ENCODE measurements at places on chromosomes 12 and 14. TPM values are rescaled to one million over a fixed set of nuclear protein-coding genes. Genes with fewer than 3 reads are reported as not detected.
A peak's percentile ranks its signal among the peaks of the same experiment; 100 is the strongest.

- peak overlapping the region; percentile 54 for H3K27ac ChIP-seq
- DNase-seq = no peak
- no peaks in the 10 kb centered on the region for H3K36me3 ChIP-seq
- H3K4me3 ChIP-seq = no peak overlapping the region
- peaks cover 53% of the 10 kb centered on the region for H3K4me1 ChIP-seq
Observed at GRCh38 chr14:22536853-22537338, 52.1 kb downstream of the DAD1 start.

- H3K4me3 ChIP-seq = no peak overlapping the region
- no peaks in the 10 kb centered on the region for H3K36me3 ChIP-seq
- H3K27ac ChIP-seq = no peak overlapping the region
Observed at GRCh38 chr12:9948606-9949296, 16.6 kb upstream of the CLEC2A start.

GRCh38 chr12:62586850-62587249 is 120.2 kb downstream of the MON2 start:
- no peaks in the 10 kb centered on the region for H3K4me1 ChIP-seq
- no peak overlapping the region for H3K27ac ChIP-seq
- no peak for DNase-seq
- H3K36me3 ChIP-seq = peaks cover 53% of the 10 kb centered on the region

GRCh38 chr12:53585448-53586125 is 40.6 kb downstream of the ATF7 start:
- no peak overlapping the region for H3K27ac ChIP-seq
- H3K27me3 ChIP-seq = no peaks in the 10 kb centered on the region
- H3K36me3 ChIP-seq = peaks cover 16% of the 10 kb centered on the region
- no peak overlapping the region for H3K4me3 ChIP-seq
- no peaks in the 10 kb centered on the region for H3K4me1 ChIP-seq

GRCh38 chr12:87127272-87127671 is 871.1 kb upstream of the MGAT4C start:
- no peak overlapping the region for H3K27ac ChIP-seq
- no peaks in the 10 kb centered on the region for H3K4me1 ChIP-seq
- no peak overlapping the region for H3K4me3 ChIP-seq
- H3K27me3 ChIP-seq = no peaks in the 10 kb centered on the region
- DNase-seq = no peak
- H3K36me3 ChIP-seq = no peaks in the 10 kb centered on the region

GRCh38 chr12:43285159-43285598 is 266.8 kb downstream of the ADAMTS20 start:
- no peak overlapping the region for H3K27ac ChIP-seq
- no peaks in the 10 kb centered on the region for H3K27me3 ChIP-seq
- no peak overlapping the region for H3K4me3 ChIP-seq

- H3K4me1 ChIP-seq = no peaks in the 10 kb centered on the region
- no peaks in the 10 kb centered on the region for H3K27me3 ChIP-seq
- H3K4me3 ChIP-seq = no peak overlapping the region
- H3K27ac ChIP-seq = no peak overlapping the region
- no peak for DNase-seq
Observed at GRCh38 chr14:70770490-70770889, 38.8 kb downstream of the MAP3K9 start.

DNA sequence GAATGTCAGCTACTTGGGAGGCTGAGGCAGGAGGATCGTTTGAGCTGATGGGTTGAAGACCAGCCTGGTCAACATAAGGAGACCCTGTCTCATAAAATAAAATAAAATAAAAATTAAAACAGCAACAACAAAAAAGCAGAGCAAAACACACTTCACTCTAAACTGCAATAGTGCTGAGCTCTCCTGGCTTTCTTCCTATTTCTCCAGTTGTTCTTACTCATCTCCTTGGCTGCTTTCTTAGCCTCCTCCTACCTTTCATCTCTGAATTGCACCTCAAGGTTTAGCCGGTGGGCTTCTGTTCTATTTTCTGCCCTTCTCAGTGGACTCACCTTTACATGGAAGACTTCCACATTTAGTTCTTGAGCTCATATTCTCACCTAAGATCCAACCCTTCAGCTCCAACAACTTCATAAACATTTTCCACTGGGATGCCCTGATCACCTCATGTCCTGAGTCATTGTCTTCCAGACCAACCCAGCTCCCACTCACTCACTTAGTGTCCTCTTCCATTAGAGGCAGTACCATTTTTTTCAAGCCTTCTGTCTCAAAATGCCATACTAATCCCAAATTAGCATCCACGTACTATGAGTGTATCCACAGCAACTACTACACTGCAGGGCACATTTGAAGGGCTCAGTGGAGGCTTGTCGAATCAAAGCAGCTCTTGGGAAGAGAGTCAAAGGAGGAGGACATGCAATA is 41.2 kb upstream of the TMED10 start:
- no peaks in the 10 kb centered on the region for H3K36me3 ChIP-seq
- no peak for DNase-seq

DNA sequence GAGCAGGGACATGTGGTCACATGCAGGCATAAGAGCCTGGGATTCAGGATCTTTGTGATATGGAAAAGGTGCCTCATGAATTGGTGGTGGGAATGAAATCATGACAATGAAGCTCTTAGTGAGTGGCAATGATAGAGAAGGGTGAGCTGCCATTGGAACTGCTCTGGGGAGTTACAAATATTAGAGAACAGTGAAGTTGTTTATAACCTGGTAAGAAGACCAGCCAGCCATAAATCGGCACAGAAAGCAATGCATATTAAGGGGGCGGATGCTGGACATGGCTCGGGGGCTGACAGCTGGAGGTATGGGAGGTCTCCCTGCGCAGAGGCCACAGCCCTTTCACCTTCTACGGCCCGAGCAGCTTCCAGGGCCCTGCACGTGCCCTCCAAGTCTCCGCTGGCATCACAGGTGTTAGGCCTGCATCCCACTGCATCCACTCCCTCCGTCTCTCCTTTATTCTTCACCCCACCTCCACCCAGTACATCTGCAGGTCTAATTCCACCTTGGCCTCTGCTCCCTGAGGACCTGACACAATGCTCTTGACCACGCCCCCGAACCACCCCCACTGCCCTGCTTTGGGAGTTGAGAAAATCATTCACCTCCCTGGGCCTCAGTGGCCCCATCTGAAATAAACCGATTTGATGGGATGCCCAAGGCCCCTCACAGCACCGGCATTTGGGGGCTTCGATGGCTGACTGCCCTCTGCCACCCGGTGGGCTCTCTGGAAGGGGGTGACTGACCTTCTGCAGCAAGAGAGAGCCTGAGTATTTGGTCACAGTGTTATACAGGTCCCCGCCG is 4.1 kb downstream of the CACNA2D4 start:
- H3K27me3 ChIP-seq = no peaks in the 10 kb centered on the region
- H3K36me3 ChIP-seq = no peaks in the 10 kb centered on the region
- no peak for DNase-seq
- no peak overlapping the region for H3K4me3 ChIP-seq
- H3K27ac ChIP-seq = no peak overlapping the region

GRCh38 chr12:102501773-102502172 is 21.4 kb upstream of the IGF1 start:
- no peak overlapping the region for H3K4me3 ChIP-seq
- no peaks in the 10 kb centered on the region for H3K36me3 ChIP-seq
- DNase-seq = no peak
- no peak overlapping the region for H3K27ac ChIP-seq
- no peaks in the 10 kb centered on the region for H3K4me1 ChIP-seq

DNA sequence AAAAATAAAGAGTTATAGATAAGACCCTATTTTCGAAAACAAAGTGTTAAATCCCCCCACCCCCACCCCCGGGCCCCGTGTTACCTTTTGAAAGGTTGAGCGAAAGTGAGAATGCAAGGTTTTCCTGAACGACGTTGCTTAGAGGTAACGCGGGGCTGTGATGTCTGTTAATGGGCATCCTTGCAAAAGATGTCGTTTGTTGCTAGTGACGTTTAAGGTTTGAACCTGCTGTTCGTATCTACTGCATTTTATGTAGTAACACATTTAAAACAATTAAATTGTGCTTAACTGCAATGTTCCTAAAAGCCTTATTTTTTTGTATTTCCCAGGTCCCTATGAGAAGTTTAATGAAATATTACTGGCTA is 1.2 kb downstream of the CPSF6 start:
- H3K27me3 ChIP-seq = no peaks in the 10 kb centered on the region
- DNase-seq = no peak
- peak overlapping the region; percentile 87 for H3K27ac ChIP-seq

GRCh38 chr14:104510216-104510615 is 69.3 kb upstream of the C14orf180 start:
- H3K27ac ChIP-seq = peak overlapping the region; percentile 60
- H3K4me1 ChIP-seq = no peaks in the 10 kb centered on the region
- no peaks in the 10 kb centered on the region for H3K36me3 ChIP-seq
- no peak for DNase-seq
- H3K27me3 ChIP-seq = no peaks in the 10 kb centered on the region

DNA sequence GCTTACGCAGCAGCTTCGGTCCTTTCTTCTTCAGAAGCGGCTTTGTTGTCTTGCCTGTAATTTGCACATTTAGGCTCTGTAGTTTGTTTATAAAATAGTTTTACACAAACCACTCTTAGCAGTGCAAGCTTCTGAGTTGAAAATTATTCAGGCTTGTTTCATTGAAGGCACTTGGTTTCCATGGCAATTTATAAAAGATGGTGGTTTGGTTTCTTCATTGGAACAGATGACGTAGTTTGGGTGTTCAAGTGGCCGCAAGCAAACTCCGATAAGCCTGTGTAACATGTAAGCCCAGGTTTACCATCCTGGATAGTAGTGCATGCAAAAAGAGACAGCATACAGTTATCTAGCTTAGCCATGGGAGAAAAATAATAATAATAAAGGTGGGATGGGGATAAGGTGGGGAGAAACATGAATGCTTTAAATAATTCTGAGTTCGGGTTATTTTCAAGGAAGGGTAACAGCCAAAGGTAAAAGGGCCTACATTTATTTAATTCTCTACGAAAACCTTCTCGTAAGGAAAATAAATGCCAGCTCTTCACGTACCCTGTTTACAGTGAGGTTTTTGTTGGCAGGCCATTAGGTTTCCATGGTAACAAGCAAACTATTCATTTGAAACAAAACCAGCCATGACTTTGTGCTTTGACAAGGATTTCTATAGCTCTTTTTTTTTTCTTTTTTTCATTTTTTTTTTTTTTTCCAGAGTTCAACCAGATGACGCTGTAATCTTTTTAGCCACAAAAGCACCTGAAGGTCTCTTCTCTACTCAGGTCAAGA is 189.6 kb upstream of the RPL10L start:
- H3K4me1 ChIP-seq = no peaks in the 10 kb centered on the region
- no peak for DNase-seq
- H3K27me3 ChIP-seq = no peaks in the 10 kb centered on the region
- no peak overlapping the region for H3K27ac ChIP-seq

- H3K27ac ChIP-seq = no peak overlapping the region
- no peak overlapping the region for H3K4me3 ChIP-seq
- no peaks in the 10 kb centered on the region for H3K27me3 ChIP-seq
- no peaks in the 10 kb centered on the region for H3K4me1 ChIP-seq
- no peaks in the 10 kb centered on the region for H3K36me3 ChIP-seq
Observed at GRCh38 chr12:130576371-130576816, 139.7 kb downstream of the RIMBP2 start.

DNA sequence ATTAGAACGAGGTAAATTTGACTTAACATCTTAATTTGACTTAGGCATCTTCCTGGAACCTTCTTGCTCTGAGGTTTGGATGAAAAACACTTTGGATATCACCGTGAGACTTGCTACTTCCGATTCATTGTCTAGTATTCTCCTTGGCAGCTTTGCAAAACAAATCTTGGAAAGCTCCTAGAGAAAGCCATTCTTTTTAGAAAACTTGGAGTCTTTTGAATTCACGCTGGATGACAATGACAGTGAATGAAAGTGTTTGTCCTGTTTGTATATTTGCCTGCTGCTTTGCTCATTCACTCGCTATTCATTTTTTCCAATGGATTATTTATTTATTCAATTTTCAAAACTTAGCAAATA is 222.1 kb upstream of the HMGA2 start:
- H3K4me3 ChIP-seq = no peak overlapping the region
- no peaks in the 10 kb centered on the region for H3K36me3 ChIP-seq
- H3K27ac ChIP-seq = no peak overlapping the region
- DNase-seq = no peak
- H3K4me1 ChIP-seq = peaks cover 25% of the 10 kb centered on the region

WSCD2 gene
- 3.6 TPM for total RNA-seq

TTC9 gene
- total RNA-seq = 22.5 TPM

C12orf60 gene
- total RNA-seq = 2.6 TPM

OS9 gene
- total RNA-seq = 179 TPM

RTN1 gene
- 2.3 TPM for total RNA-seq

INHBE gene
- not detected for total RNA-seq

SLC6A12 gene
- total RNA-seq = 0.57 TPM
